ENCODE measurements at places on chromosomes 2 and 18.

- DNase-seq, result no peak
Measured at GRCh38 chr2:31027549-31027948, 110.7 kb downstream of the GALNT14 start.

DNA sequence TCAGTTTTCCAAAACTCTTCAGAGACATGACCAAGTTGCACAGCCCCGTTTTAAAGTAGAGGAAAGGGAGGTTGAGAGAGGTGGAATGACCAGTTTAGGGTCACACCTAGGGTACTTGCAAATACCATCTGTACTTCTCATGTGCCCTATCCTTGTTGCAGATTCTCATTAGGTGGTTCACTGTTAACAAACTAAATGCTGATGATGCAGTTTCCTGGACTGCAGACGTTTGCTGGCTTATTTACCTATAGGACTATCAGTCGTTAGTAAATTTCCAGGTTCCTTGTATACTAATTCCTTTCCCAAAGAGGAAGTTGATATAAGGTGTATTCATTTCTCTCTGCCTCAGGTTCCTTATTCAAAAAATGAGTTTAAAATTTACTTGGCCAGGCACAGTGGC lies 1.4 kb downstream of the FARP2 start:
- no peak for DNase-seq

DNA sequence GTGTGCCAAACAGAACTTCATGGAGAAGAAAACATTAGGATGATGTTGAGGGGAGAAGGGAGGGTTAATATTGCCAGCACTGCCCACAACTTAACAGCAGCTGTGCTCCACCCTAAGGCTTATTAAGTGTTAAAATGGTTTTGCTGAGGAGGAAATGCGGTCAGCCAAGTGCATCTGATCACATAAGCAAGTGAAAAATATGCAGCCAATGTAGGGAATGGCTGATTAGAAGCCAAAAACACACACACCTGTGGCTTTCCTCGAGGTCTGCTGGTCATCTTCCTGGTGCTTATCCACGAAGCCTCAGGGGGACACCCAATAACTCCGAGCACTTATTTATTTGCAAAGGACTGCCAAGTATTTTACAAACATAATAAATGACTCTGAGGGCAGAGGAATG lies 66.3 kb upstream of the GPR45 start:
- DNase-seq, result no peak

DNA sequence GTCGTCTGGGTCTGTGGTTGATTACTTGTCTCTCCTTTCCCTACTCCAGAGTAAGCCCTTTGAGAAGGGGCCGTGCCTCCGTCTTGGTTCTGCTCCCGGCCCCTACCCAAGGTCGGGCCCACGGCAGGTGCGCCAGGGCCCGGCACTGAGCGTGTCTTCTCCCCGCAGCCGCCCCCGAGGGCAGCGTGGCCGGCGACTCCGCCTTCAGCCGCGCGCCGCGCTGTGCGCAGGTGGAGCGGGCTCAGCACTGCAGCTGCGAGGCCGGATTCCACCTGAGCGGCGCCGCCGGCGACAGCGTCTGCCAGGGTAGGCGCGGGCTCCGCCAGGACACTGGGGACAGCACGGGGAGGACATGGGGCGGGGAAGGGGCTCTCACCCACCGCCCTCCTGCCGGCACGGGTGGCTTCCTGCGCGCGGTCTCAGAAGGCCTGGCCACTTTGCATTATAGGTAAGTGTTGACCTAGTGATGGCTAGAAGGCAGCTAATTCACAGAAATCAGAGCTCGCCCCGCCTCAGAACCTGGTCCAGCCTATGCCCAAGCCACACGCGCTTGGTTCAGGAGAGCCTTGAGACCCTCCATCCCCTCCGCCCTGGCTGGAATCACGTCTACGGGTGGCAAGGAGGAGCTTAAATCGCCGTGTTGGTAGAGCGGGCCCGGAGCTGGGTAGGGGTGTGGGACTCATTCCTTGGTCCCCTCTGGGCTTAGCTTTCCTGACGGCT lies 43.5 kb downstream of the FBLN7 start:
- DNase-seq, result no peak

DNA sequence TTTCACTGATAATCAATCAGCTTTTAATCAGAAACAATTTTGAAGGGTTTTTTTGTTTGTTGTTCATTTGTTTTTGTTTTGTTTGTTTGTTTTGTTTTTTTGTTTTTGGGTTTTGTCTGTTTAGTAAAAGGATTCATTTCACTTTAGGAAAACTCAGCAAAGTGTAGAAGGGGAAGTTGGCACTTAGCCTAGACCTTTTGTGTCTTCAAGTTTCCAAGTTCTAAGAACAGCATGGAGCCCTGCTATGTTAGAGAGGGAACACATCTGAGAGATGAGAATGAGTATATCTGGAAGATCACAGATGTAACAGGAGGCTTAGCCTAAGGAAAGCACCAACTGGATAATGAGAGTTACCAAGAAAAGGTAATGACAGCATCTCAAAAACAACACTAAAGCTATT lies 501.5 kb downstream of the ERBB4 start:
- no peak for DNase-seq

Measured in type B pancreatic cell (in vitro differentiated cells).